ENCODE measurements at places on chromosomes 7 and 10. TPM values are rescaled to one million over a fixed set of nuclear protein-coding genes. Genes with fewer than 3 reads are reported as not detected.

DNA sequence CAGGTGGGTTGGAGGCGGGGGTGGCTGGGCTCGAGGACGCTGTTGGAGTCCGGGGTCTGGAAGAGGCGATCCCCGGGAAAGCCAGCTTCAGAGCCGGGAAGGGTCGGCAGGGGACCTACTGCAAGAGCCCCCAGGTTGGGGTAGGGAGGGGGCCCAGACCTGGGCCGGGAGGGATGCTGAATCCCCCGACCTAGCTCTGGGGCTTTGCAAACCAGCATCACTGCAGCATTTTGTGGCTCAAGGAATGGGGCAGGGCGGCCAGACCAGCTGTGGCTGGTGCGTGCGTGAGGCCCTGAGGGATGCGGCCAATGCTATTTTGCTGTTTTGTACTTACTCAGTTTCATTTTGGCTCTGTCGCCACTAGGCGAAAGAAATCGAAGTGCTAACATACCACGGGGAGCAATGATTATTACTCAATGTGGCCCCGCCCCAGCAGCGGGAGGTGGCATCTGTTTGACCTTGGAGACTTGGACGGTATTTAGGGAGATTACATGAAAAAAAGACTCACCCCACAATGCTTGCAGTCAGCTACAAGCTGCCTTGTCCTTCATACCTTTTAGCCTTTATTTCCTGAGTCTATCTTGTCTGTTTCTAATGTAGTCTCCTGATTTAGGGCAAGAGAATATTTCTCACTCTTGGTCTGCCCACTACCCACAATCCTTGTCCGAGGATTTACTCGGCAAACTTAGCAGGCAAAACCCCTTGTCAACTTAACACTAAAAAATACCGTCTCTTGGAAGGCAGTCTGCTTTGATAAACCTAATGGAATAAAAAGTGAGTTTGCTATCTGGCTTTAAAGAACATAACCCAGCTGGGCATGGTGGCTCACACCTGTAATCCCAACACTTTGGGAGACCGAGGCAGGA lies 16.2 kb downstream of the HSPB1 start:
- H3K27ac ChIP-seq, result peak overlapping the region; percentile 74
- H3K27me3 ChIP-seq, result no peaks in the 10 kb centered on the region
- H3K4me1 ChIP-seq, result peaks cover 33% of the 10 kb centered on the region
- peak overlapping the region; percentile 85 for H3K4me3 ChIP-seq
- peak; percentile 93 for DNase-seq
- H3K36me3 ChIP-seq, result peaks cover 10% of the 10 kb centered on the region

GRCh38 chr7:29557954-29558353 lies 5.7 kb upstream of the PRR15 start:
- peaks cover under 1% of the 10 kb centered on the region for H3K4me1 ChIP-seq
- no peak overlapping the region for H3K4me3 ChIP-seq
- DNase-seq, result peak; percentile 61
- H3K36me3 ChIP-seq, result no peaks in the 10 kb centered on the region

DNA sequence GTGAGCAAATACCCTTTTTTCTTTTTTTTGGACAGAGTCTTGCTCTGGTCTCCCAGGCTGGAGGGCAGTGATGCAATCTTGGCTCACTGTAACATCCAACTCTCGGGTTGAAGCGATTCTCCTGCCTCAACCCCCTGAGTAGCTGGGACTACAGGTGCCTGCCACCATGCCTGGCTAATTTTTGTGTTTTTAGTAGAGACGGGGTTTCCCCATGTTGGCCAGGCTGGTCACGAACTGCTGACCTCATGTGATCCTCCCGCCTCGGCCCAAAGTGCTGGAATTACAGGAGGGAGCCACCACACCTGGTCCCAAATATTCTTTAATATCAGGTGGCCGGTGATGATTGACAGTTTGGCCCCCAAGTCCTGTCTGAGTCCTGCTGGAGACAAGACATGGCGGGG lies 6.6 kb downstream of the LAT2 start:
- H3K4me3 ChIP-seq, result no peak overlapping the region
- H3K36me3 ChIP-seq, result no peaks in the 10 kb centered on the region
- no peak overlapping the region for H3K27ac ChIP-seq
- no peak for DNase-seq
- no peaks in the 10 kb centered on the region for H3K27me3 ChIP-seq
- H3K4me1 ChIP-seq, result peaks cover 8% of the 10 kb centered on the region

GRCh38 chr7:25858525-25859411 lies 293.2 kb upstream of the NFE2L3 start:
- H3K4me3 ChIP-seq, result no peak overlapping the region
- H3K4me1 ChIP-seq, result peaks cover 32% of the 10 kb centered on the region
- no peak for DNase-seq
- peaks cover 9% of the 10 kb centered on the region for H3K27me3 ChIP-seq

GRID1 gene
- total RNA-seq, result not detected

All from osteoblast (primary cell).